Thoracic aorta (tissue), 2 donors: ENCODE measurements at places on chromosomes 2 and 18. TPM values are rescaled to one million over a fixed set of nuclear protein-coding genes. Genes with fewer than 3 reads are reported as not detected.

DNA sequence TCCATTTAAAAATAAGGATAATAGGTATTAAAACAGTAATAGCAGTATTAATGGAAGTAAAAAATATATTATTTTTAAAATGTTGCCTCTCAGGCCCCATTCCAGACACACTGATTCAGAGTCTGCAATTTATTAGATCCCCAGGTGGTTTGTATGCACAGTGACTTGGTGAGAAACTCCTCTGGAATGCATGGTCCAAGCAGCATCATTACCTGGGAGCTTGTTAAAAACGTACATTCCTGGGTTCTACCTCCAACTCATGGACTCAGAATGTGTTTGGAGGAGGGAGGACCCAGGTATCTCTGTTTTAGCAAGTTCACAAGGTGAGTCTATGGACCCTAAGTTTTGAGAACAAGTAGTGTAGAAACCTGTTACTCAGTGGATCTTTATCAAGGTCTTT is 95.6 kb downstream of the ITGA4 start:
- no peak for DNase-seq

GRCh38 chr2:111900859-111901258 is 2.5 kb downstream of the MERTK start:
- DNase-seq: no peak

- no peak for DNase-seq
Measured at GRCh38 chr2:144452989-144453336, 67.0 kb downstream of the ZEB2 start.

DNA sequence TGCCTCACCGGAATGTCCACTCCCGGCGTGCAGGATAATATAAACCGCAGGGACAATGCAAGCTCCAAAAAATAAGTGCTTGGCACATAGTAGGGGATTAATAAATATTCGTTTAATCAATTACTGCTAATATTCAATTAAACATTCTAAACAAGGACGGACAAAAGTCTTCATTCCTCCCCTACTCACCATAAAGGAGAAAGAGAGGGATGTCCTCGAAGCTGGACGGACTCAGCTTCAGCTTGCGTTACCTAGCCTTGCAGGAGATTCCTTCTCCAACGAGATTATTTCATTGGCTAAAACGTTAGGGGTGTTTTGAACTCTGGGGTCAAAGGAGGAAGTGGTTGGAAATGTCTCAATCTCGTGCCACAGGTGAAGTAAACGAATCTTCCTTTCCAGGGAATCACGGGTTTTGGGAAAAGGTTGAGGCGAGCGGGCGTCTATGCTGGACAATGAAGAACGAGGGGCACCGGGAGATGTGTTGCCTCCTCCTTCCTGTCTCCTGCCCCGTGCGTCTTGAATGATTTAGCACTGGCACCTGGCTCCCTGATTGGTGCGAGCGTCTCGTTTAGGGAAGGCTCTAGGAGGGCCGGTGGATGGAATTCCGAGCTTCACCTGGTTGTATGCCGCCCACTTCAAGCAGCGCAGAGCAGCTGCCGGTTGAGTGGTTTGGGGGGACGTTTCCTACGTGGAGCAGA is 2.0 kb upstream of the GAD1 start:
- no peak for DNase-seq

DNA sequence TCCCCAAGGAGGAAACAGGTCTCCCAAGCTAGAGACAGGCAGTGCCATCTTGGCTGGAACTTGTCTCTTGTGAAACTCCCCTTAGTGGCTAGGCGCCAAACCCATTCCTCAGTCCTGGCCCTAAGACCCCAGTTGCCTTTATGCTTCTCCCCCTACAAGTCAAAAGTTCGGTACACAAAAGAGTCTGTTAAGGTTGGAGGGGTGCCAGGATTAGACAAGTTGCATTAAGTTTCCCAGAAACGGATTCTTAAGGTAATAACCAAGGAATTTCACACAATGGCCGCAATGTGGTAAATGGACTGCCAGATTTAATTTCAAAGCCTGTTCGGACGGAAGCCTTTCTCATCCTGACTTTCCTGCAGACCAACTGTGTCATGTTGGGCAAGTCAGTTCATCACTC is 80.7 kb downstream of the CCBE1 start:
- DNase-seq: no peak

GRCh38 chr2:218896501-218897393 is 16.1 kb downstream of the WNT10A start:
- no peak for DNase-seq

GRCh38 chr2:223648755-223649154 is 46.6 kb upstream of the SCG2 start:
- no peak for DNase-seq

GRCh38 chr2:178811901-178812300 is 4.7 kb upstream of the TTN start:
- no peak for DNase-seq

- no peak for DNase-seq
Measured at GRCh38 chr18:79624356-79625170, 55.0 kb upstream of the CTDP1 start.

GRCh38 chr2:55721596-55722215 is 28.1 kb upstream of the PNPT1 start:
- DNase-seq: no peak

- DNase-seq: peak; percentile 58
Measured at GRCh38 chr2:217105733-217106649, 246.1 kb upstream of the TNP1 start.

- no peak for DNase-seq
Measured at GRCh38 chr2:230000118-230000841, 68.4 kb downstream of the SLC16A14 start.

DNA sequence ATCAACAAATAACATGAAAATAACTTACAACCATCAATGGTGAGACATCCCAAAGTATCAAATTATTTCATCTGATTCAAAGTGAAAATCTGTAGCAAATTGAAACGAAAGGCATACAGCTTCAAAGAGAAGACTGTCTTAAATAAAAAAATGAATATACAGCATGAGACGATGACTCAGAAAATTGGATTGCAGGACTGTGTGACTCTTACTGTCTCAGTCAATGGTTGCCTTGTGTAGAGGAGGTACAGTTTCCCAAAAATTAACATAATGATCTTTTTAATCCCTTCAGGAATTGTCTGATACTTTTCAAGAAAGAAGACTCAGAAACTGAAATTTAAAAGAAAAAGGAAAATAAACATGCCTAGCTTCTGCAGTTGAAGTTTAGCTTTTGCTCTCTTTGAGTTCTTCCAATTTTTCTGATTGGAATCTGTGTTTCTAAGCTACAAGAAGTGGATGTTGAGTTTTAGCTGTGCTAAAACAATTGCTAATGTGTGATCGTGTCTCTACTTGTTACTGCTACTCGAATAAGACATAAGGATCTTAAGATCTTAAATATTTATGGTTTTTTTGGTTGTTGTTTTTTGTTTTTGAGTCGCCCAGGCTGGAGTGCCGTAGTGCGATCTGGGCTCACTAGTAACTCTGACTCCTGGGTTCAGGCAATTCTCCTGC is 41.1 kb upstream of the EPB41L3 start:
- DNase-seq: no peak

DNA sequence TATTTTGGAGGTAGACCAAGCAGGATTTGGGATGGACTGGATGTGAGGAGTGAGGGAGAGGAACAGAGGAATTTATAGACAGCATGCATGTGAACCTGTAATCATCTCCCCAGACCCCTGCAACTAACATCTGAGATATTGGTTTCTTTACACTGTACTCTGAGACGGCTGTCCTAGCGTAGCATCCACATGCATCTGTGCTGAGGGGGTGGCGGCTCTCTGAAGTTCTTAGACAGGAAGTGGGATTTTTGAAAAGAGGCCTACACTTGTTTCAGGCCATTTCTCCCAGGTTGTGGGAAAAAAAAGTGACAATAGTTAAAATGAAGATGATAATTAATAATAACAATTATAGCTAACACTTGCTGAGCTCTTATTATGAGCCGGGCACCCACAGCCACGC is 150.2 kb upstream of the GATA6 start:
- DNase-seq: no peak

GRCh38 chr18:70047931-70048603 is 100.4 kb upstream of the CD226 start:
- no peak for DNase-seq

GRCh38 chr2:218607436-218608115 is at the start of gene PLCD4:
PLCD4 (plus strand) TSS chr2:218607899; CDS start chr2:218615740, 7,841 bp downstream.
- DNase-seq: peak; percentile 10

- no peak for DNase-seq
Measured at GRCh38 chr18:49723648-49724180, 89.6 kb downstream of the ACAA2 start.

GRCh38 chr18:38693104-38693503 is 1127.5 kb upstream of the CELF4 start:
- DNase-seq: no peak

DNA sequence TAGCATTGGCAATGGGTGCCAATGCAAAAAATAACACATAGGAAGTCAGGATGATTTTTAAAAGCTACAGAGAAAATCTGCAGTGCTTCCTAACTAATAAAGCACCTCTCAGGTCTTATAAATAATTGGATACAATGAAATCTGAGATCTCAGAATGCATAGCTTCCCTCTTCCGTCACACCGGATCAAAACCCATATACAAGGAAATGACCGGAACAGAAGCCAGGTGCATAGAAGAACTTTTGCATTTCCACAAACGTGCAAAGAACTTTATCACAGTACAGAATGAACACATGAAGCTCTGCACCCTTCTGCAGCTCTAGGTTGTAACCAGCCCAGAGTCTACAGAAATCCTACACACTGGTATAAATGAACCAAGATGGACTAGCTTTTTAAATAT is 145.4 kb downstream of the TCF4 start:
- DNase-seq: no peak

GRCh38 chr2:12167525-12168317 is 421.3 kb downstream of the LPIN1 start:
- DNase-seq: no peak

DNA sequence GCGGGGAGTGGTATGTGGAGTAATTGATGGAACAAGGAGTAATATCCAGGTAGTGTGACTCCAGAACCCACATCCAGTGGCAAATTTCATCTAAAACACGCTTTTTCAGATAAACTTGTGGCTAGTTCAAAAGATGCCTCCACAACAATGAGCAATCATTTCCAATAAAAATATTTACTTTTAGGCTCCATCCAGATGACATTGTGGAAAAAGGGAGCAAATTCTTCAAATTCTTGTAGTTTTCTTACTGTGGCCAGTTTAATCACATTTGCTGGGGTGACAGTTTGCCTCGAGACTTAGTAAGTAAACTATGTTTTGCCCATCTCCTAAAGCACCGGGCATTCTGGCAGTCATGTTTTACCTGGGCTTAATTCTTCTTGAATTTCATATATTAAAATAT is 243.6 kb downstream of the IRS1 start:
- no peak for DNase-seq

The GLB1L gene
- 13.7 TPM for total RNA-seq

The EHD3 gene
- 61.6 TPM for total RNA-seq

The STPG4 gene
- total RNA-seq: not detected

The CWC22 gene
- total RNA-seq: 20.0 TPM

The SERPINB10 gene
- not detected for total RNA-seq

The REG3A gene
- 8.3 TPM for total RNA-seq

The REG1B gene
- total RNA-seq: 1.8 TPM

The SCN1A gene
- total RNA-seq: not detected

The ANKRD29 gene
- 5.6 TPM for total RNA-seq

The KCNG3 gene
- total RNA-seq: not detected

The IL1A gene
- total RNA-seq: 0.56 TPM

The CFAP65 gene
- not detected for total RNA-seq
